Activated T-helper 17 cell treated with anti-CD3 and anti-CD28 coated beads, Interleukin-2, amount 50 U/mL, for 72 hours (primary cell): ENCODE measurements at places on chromosomes 11 and 22. TPM values are rescaled to one million over a fixed set of nuclear protein-coding genes. Genes with fewer than 3 reads are reported as not detected.

DNA sequence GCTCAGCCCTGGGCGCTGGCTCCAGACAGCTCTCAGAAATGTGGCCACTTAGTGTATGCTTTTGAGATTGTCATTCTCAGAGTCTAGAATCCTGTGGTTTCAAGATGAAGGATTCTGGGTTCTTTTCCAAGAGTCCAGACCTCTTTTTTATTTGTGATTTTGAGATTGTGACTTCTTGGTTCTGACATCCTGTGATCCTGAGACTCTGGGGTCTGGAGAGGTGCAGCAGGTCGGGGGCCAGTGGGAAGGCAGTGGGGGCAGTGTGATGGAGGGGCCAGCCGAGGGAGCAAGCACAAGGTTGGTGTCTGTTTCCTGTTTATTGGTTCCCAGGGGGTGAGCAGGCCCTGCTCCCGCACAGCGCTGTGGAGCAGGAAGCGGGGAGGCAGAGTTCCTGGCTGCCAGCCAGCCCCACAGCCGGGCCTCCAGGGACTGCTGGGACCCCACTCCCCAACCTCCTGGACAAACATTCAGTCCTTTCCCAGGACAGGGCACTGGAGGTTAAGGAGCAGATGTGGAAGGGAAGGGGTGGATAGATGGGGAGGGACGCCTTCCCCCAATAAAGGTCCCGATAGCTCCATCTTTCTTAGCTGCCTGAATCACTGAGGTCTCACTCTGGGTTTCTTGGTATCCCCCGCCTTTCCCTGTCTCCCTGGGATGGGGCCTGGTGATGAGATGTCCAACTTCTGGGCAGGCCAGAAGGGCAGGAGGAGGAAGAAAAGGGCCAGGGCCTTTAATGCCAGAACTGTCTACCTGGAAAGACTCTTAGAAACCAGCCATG lies 13.7 kb downstream of the ARHGEF17 start:
- no peak for ATAC-seq

DNA sequence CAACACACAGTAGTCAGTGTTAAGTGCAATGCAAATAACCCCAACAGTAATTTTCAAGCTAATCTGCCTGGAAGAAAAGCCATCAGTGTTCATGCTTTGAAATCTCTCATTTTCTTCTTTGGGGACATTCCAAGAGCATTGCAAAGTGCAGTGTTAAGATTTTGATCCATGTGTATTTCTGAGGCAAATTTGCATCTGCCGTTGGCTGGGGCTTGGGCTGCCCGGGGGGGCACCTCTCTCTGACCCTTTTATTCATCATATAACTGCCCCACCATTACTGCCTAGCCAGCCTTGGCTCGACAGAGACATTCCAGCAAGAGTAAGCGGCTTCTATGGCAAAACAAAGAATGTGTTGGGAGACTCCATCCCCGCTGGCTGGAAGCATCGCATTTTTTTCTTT lies 483.5 kb downstream of the BRD1 start:
- ATAC-seq: no peak

- no peak for ATAC-seq
Observed at GRCh38 chr22:32911503-32911902, 110.0 kb downstream of the TIMP3 start.

- no peak for ATAC-seq
Observed at GRCh38 chr11:134151083-134151747, 72.6 kb downstream of the NCAPD3 start.

DNA sequence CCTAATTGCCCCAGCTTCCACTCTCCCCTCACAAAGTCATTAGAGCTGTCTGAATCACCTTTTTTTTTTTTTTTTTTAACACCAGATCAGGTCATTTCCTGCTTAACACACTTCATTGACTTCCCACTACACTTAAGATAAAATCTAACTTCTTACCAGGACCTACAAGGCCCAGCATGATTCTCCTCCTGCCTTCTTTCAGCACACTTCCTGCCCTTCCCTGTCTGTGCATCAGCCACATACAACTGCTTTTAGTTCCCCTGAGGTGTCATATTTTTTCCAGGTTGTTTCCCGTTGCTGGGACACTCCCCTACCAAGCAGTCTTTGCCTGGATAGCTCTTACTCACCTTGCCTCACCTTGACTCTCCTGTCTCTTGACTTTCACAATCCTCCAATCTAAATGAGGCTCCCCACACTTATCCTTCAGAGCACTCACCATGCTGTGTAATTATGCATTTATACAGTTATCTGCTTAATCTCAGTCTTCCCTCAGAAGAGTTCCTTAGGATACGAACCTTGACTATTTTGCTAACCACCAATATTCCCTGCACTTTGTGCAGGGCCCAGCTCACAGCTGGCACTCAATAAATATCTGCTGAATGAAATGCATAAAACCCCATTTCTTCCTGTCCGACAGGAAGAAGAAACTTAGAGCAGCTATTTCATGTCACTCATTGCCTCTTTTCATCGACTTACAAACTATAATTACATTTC lies 96.6 kb upstream of the AKIP1 start:
- ATAC-seq: peak; percentile 24

GRCh38 chr22:29224859-29225410 lies 19.2 kb downstream of the EMID1 start:
- no peak for ATAC-seq

GRCh38 chr11:62928011-62928410 lies 6.8 kb upstream of the CHRM1 start:
- no peak for ATAC-seq

- no peak for ATAC-seq
Observed at GRCh38 chr11:60477035-60477445, 15.5 kb upstream of the MS4A12 start.

Gene KRTAP5-9
- total RNA-seq: not detected

Gene KCNJ5
- total RNA-seq: not detected

Gene LDHAL6A
- total RNA-seq: not detected

Gene PDE2A
- 3.6 TPM for total RNA-seq

Gene ZBTB16
- 6.1 TPM for total RNA-seq

Gene MYRF
- 5.9 TPM for total RNA-seq

Gene DMC1
- total RNA-seq: 13.2 TPM

Gene SYNGR1
- total RNA-seq: not detected
